ENCODE measurements at places on chromosomes 16 and 17.

GRCh38 chr17:10162096-10162495 lies 36.3 kb downstream of the GAS7 start:
- no peak for DNase-seq

DNA sequence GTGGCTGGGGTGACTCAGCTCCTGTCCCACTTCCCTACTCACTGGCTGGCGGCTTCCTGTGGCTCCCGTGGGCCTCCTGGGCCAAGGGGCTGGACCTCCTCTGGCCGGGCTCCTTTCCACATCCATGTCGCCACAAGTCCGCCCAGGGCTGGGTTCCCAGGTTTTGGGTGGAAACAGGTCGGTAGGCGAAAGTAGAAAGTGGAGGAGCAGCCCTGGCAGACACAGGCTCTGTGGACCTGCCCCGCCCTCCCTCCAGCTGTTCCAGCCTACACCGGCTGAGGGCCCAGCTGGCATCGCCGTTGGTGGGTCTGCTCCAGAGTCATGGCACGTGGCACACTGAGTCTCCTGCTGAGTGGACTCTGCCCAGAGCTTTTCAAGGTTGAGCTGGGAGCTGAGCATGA lies 28.7 kb downstream of the GSE1 start:
- DNase-seq, result peak; percentile 3

- peak; percentile 67 for DNase-seq
Measured at GRCh38 chr17:80790021-80790765, 201.4 kb upstream of the CHMP6 start.

- DNase-seq, result no peak
Measured at GRCh38 chr16:27110524-27110896, 43.8 kb downstream of the C16orf82 start.

DNA sequence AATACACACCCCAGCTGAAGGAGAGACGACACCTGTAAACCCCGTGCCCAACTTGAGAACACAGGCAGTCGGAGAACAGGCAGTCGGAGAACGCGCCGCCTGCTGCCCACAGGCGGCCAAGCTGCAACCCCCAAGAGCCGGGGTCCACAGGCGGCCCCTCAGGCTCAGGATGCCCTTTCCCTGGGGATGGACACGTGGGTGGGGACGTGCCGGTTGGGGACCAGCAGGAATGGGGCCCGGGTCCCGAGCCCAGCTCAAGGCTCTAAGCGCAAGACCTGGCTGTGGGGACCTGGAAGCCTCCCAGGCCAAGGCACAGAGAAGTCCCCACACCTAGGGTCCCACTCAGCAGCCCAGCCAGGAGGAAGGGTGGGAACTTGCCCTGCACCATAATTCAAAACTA lies 79.5 kb upstream of the GNG13 start:
- no peak for DNase-seq

DNA sequence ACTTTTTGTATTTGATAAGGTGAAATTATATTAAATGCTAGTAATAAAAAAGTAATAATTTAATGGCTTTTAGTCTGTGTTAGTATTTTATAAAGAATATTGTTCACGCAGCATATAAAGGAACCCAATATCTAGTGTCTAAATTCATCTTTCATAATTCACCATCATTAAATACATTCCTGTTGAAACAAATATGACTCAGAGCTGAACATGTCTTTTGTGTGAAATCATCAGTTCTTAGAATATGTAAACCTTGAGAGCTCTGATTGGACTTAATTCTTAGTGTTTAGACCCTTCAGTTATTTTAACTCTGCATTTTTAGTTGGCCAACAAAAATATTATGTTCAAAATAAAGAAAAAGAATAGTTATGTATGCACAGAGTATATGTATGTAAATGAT lies 71.8 kb downstream of the ABHD15 start:
- DNase-seq, result no peak

DNA sequence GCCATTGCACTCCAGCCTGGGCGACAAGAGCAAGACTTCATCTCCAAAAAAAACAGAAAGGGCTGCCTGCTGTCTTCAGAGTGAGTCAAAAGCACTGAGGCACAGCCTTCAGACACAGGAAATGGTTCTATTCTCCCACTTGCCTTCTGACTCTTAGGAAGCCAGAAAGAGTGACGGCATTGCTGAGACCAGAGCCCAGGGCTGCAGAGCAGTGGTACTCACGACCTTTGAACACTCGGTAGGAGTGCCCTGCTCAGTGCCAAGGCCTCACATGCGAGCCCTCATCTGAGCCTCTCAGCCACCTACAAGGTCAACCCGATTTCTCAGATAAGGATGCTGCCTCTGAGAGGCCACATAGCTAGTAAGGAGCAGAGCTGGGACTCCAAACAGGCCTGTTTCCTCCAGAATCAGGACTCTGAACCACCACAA lies 3.5 kb upstream of the ITGAE start:
- peak; percentile 57 for DNase-seq

DNA sequence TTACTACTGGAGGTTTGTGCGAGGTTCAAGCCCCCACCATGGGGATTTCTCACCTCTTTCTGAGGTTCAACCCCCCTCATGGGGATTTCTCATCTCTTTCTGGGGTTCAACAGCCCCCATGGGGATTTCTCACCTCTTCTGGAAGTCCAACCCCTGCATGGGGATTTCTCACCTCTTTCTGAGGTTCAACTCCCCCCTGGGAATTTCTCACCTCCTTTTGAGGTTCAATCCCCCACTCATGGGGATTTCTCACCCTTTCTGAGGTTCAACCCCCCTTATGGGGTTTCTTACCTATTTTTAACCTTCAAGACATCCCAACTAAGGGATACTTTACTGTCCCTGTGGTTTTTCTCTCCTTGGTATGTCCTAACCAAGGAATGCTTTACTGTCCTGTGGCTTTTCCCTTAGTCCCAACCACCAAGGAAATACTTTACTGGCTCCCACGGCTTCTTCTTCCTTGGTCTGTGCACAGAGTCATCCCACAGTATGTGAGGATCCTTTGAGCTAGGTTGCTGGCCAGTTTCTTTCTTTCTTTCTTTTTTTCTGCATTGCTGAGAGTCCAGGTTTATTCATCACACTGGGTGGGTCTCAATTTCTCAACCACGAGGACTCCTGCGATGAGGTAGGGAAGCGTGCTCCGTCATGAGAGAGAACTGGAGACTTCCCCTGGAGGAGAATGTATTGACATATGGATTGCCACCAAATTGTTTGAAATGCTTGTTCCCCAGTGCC lies 2140.2 kb downstream of the TP53TG3F start:
- no peak for DNase-seq

DNA sequence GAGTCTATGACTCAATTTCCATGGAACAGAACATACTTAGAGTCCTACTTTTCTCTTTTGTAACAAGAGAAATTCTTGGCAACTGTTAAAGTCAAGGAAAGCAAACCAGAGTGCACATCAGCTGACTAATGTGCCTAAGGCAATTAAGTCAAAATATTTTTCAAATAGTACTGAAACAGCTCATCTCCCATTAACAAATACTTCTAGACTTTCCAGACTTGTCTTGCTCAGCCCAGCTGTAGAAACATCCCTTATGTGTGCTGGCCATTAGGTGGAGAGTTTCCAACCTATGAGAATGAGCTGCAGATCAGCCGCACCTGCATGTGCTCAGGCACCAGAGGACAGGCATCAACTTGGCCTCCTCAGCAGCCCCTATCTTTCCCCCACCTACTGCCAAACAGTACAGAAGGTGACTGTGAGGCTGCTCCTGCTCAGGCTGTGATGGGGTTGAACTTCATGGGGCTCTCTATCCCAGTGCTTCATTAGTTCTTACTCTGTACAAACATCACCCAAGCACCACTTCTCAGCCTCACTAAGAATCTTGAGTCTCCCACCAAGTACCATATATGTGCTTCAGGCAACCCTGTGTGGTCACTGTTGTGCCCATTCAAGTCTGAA lies 32.2 kb downstream of the TEX2 start:
- DNase-seq, result peak; percentile 35

GRCh38 chr17:64126918-64127317 lies 3.0 kb downstream of the ERN1 start:
- DNase-seq, result no peak

DNA sequence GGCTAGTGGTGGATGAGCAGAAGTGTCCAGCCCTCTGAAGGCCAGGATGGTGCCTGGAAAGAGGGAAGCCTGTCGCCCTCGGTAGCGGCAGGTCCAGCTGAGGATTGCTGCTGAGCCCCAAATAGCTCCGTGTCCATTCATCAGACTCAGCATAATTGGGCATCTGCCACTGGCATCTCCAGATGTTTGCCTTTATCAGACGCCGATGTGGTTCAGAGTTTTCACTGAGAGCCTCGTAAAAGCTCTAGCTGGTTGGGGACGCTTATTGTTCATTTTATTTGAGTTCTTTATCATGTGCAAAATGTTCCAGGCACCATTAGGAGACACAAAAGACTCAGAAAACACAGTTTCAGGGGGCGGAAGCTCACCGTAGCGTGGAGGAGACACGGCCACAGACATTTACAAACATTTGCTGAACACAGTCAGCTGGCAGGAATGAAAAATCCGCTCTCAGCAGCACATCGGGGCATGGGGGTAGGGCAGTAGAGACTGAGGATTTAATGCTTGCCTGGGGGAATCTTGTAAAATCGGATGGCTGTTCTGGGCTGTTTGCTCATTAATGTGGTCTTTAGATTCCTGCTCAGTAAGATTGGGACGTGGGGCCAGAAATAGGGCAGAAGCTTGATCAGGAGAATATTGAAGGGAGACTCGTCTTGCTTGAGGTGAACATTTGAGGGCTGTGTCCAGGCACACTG lies 41.7 kb downstream of the SMPD3 start:
- peak; percentile 19 for DNase-seq

- DNase-seq, result no peak
Measured at GRCh38 chr16:55204923-55205322, 119.1 kb upstream of the IRX6 start.

DNA sequence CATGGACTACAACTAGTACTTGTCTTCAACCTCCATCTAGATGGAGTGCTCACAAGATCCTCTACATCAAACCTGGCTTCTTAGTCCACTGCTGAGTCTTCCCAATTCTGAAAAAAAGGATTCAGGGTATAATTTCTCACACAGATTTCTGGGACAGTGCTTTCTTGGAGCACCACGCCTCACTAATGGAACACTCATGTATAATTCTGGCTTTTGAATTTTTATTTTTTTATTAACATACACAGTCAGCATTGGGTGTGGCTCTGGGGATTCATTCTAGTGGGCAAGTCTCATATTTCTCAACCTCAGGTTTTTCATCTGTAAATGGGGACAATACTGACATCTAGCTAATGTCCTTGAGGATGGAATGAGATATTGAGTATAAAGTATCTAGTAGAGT lies 696.0 kb downstream of the WWOX start:
- DNase-seq, result no peak

DNA sequence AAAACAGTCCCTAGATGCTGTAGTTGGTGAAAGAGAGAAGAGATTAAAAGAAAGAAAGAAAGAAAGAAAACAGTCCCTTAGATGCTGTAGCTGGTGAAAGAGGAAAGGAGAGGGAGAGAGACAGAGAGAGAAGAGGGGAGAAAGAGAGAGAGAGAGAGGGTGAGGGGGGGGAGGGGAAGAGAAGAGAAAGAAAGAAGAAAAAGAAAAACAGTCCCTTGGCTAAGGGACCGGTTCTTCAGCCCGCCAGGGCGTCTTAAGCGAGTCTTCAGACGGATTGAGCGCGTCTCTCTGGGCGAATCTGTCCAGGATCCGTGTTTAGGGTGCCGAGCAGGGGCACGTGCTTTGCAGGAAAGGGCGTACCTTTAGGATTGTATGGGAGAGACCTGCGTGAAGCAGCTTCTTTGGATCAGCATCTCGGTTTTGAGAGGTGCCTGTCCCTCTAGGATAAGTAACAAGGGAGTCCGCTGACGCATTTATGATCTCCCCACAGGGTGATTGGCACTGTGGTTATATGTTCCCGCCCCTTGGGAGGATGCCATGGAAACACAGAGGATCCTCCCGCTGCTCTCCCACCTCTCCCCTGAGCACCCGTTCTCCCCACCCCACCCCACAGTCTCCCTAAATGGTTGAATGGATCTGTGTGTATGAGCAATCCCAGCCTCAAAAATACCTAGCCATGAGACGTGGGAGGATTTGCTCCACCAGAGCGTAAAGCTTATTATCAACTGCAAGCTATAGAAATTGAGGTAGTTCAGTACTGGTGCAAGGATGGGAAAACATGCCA lies 16.7 kb downstream of the GNGT2 start:
- DNase-seq, result peak; percentile 69

DNA sequence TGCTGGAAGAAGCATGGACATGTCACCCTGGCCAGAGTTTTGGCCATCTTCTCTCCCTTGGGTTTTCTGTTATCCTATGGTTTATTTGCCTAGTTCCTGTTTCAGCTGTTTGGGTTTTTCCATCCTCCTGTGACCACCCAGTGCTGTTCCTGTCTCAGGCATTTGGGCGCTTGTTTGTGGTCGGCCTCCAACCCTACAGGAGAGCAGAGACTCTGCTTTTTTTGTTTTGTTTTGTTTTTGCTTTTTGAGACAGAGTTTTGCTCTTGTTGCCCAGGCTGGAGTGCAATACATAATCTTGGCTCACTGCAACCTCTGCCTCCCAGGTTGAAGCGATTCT lies 3.3 kb upstream of the ZC3H7A start:
- no peak for DNase-seq

- no peak for DNase-seq
Measured at GRCh38 chr16:1142911-1143310, 10.0 kb upstream of the CACNA1H start.

- peak; percentile 51 for DNase-seq
Measured at GRCh38 chr16:80056324-80056723, 455.8 kb upstream of the MAF start.

- DNase-seq, result no peak
Measured at GRCh38 chr17:51629232-51629631, 368.9 kb downstream of the UTP18 start.

- no peak for DNase-seq
Measured at GRCh38 chr16:8831871-8832716, 34.5 kb downstream of the PMM2 start.

GRCh38 chr17:76772842-76773525 lies 35.1 kb downstream of the MFSD11 start:
- peak; percentile 55 for DNase-seq

DNA sequence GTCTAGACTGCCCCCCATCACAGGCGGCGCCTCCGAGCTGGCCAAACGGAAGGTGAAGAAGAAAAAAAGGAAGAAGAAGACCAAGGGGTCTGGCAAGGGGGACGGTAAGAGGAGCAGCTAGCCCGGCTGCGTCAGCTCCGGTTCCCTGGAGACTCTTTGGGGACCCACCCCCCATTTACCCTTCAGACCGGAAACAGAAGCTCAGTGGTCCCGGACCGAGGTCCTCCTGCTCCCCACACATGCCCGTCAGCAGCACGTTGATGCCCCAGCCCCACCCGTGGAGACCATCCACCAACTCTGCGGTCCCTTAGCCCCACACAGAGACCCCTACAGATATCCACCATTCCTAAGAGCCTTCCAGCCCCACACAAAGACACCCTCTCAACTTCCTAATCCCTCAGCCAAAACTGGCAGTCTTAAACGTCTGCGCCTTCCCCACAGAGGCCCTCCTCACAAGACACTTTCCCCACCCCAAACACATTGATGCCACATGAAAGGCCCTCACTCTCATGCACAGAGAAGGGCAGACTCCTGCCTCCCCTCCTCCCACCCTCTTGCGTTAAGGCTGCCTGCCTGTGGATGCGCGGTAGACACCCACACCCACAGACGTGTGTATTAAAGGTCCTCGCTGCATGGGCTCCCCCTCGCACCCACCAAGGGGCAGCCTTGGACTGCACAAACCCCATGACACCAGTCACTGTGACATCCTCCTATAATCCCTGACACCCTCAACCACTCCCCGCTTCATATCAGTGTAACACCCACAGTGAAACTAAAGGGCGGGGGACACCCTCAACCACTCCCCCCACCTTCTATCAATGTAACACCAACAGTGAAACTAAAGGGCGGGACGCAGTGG lies 58.2 kb upstream of the RPH3AL start:
- no peak for DNase-seq

- DNase-seq, result no peak
Measured at GRCh38 chr17:76014925-76015261, 12.2 kb downstream of the EVPL start.

GRCh38 chr16:81883235-81883634 lies 104.1 kb downstream of the PLCG2 start:
- no peak for DNase-seq

Data from brain microvascular endothelial cell (primary cell).